ENCODE measurements at places on chromosomes 3 and 15. TPM values are rescaled to one million over a fixed set of nuclear protein-coding genes. Genes with fewer than 3 reads are reported as not detected.

DNA sequence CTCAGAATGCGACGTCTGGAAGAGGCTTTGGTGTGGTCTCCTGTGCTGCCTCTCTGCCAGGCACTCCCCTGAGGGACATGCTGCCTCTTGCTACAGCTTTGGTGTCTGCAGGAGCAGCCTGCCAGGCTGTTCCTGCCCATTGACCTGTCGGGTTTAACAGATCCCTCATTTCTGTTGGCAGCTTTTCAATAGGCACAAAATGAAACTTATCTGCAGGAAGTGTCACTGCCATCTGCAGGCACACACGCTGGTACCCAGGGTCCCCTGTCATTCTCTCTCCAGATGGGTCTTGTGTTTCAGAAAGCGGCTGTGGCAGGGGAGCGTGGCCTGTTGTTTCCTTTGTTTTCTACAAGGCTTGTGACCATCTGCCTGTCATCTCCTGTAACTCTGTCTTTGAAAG, 328.3 kb upstream of the CHRM5 start:
- no peak for DNase-seq

DNA sequence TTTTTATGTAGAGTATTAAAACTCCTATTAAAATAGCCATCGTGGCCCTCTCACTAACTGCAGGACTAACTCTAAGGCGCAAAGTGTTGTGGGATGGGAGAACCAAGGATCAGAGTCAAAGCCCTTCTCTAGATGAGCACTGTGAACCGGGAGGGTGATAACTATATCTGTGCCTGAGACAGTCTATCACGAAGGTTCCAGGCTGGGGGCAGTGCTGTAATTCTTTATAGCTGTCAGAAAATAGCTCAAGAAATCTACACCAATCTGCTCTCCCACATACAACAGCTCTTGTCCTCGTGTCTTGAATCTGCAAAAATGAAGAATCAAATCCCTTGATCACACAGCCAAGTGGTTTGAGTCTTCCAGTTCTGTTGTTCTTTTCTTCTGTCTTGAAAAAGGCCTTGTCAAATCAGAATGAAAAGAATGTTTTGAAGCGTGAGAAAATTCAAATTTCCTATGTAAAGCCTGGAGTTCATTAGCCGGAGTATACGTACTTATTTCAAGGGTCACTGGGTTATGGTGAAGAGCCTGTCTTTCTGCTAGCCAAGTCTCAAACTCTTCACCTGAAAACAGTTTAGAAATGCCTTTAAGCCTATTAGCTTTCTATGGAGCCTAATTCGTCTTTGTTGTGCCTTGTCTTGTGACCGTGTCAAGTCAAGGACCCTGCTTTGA, 185.3 kb upstream of the NECTIN3 start:
- DNase-seq: no peak

GRCh38 chr3:111392894-111393398, 149.1 kb upstream of the CD96 start:
- no peak for DNase-seq

DNA sequence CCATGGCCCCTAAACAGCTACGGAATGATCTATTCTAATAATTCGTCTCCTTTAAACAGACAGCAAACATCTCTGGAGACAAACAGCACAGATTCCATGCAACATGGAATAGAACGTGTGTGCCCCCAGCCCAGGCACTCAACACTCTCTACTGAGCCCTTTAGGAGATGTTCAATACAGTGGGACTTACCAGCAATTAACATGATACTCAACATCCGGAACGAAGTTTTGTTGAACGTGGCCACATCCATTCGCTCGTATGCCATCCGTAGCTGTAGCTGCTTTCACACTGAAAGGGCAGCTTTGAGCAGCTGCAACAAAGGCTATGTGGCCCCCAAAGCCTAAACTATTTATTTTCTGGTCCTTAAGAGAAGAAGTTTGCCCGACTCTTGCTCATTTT, 3.5 kb downstream of the ADAMTS17 start:
- DNase-seq: no peak

DNA sequence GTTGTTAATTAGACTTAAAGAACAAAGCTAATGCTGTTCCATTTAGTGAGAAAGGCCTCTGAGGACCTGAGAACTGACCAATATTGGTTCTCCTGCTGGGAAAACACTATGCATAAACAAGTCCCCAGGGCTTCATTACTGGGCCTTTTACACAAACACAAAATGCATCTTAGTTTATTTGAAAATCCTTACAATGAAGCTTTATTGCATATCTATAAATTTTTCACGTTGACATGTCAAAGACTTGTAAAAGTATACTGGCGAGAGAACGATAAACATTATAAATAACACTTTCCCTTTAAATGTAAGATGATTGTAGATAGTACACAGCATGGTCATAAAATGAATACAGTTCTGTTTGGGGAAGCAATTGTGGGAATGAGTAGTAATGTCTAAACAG, 151.7 kb downstream of the ROBO2 start:
- no peak for DNase-seq

GRCh38 chr3:139780593-139780992, 102.8 kb upstream of the NMNAT3 start:
- DNase-seq: no peak

DNA sequence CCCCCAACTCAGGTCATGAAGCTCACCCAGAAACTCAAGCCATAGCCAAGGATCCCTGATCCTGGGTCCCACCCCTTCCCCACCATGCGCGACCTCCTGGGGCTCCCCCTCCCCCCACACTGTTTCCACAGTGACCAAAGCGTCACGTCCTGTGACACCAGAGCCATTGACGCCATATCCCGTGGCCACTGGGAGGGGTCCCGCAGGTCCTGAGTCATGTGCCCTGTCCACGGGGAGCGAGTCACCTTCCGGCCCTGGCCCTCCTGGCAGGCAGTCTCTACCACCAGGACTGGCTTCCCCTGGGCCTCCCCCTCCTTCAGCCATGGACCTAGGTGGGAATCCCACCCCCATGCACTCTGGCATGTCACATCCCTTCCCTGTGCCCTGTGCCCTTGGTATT, 15.6 kb downstream of the SEMA3F start:
- peak; percentile 90 for DNase-seq

- DNase-seq: no peak
These were observed 20.5 kb downstream of the RBPMS2 start for GRCh38 chr15:64754663-64755426.

GRCh38 chr3:64796607-64797399, 109.0 kb upstream of the ADAMTS9 start:
- DNase-seq: no peak

DNA sequence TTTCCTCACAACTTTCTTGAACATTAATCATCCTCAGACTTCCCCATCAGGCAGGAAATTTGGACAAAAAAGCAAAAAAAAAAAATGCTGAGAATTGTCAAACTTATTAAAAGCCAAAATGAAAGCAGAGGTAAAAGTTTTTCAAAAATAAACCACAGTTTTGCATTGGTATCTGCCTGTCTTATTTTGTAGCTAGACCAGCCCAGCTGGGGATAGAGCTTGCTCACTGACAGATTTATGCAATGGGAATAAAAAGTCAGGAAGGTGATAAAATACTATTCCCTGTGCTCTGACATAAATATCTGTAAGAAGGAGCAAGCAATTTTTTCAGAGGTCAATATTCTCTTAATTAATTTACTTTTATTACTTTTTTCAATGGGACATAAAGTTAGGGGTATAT, 1006.7 kb upstream of the ALCAM start:
- DNase-seq: no peak

DNA sequence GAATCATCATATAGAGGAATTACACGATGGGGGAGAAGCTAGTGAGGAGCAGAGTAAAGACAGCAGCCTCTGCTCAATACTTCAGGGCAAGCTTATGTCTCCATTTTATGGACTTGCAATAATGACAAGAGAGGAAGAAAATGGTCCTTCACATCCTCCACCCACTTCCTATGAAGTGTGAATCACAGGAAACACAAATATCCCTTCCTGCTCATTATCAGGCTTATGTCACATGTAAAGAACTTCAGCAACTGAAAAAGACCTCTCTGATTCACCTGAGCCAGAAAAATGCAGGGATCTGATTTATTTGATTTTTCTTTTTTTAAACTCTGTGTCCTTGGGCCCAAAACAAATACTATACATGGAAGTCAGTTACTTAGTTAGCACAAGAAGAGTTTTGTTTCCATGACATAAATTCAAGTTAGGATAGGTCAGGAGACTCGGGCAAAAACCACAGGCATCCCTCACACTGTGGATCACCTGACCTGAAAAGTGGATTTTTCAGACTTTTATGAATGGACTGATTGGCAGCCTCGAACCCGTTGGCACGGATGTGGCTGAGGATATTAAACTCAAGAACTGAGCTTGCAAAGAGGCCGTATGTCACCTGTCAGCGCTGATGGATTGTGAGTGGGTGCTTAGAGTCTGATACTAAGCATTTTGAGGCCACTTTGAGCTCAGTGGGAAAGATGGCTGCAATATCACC, 620.8 kb upstream of the MDFIC2 start:
- DNase-seq: no peak

- DNase-seq: no peak
These were observed 2.3 kb downstream of the THOC7 start for GRCh38 chr3:63861306-63861705.

DNA sequence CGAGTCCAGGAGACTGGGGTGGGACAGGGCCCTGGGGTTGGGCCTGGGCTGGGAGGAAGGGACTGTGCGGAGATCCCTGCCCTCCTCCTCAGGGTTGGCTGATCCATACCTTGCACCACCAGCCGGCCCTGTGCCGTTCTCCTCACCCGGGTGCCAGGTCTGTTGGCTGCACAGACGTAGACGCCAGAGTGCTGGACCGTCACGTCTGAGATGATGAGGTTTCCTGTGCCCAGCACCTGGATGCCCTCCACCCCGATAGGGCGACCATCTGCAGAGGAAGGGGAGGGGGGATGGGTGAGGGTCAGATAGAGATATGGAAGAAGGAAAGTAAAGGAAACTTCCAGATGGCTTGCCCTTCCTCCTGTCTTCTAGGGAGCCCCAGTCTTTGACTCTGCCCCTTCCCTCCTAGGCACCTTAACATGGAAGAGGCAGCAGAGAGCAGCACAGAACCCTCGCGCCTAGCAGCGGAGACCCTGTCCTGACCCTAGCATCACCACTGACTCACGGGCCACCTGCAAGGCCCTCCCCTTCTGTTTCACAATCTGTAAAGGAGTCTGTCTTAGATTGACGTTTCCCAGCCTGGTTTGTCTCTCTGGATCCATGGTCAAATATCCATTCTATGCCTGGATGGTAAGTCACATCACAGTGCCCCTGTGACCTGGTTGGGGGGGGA, 28.8 kb downstream of the RNU5B-1 start:
- no peak for DNase-seq

DNA sequence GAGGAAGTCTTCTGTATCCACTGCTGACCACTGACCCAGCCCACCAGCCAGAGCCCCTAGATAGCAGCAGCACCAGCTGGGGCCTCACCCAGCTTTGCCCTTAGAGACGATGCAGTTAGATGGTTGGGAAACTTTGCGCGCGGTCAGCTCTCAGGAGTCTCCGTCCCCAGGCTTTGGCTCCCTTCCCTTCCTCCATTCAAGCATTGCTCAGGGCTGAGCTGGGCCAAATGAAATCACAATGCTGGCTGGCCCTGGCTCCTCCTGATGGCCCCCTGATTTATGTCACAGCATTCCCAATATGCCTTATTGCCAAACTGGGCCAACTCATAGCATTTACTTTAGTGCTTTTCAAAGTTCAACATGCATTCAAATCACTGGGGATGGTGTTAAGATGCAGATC, 34.6 kb upstream of the RHCG start:
- no peak for DNase-seq

- peak; percentile 87 for DNase-seq
These were observed 31.0 kb downstream of the IDH2 start for GRCh38 chr15:90071220-90071807.

DNA sequence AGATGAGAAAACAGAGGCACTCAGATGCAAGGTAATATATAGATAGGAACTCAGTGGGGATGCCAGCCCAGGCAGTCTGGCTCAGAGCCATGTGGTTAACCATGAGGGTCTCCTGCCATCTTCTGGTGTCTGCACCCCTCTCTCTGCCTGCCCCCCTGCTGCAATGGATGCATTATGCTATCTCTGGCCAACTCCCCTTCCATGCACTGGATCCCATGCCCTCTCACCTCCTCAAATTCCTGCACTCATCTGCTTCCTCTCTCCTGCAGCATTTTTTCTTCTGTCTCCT, 163.2 kb downstream of the STT3B start:
- no peak for DNase-seq

- DNase-seq: peak; percentile 50
These were observed 35.8 kb upstream of the SLC24A5 start for GRCh38 chr15:48084759-48085590.

- peak; percentile 94 for DNase-seq
These were observed 77.5 kb upstream of the FBN1 start for GRCh38 chr15:48722764-48723661.

GRCh38 chr15:60767134-60767824, 288.3 kb upstream of the ICE2 start:
- no peak for DNase-seq

DNA sequence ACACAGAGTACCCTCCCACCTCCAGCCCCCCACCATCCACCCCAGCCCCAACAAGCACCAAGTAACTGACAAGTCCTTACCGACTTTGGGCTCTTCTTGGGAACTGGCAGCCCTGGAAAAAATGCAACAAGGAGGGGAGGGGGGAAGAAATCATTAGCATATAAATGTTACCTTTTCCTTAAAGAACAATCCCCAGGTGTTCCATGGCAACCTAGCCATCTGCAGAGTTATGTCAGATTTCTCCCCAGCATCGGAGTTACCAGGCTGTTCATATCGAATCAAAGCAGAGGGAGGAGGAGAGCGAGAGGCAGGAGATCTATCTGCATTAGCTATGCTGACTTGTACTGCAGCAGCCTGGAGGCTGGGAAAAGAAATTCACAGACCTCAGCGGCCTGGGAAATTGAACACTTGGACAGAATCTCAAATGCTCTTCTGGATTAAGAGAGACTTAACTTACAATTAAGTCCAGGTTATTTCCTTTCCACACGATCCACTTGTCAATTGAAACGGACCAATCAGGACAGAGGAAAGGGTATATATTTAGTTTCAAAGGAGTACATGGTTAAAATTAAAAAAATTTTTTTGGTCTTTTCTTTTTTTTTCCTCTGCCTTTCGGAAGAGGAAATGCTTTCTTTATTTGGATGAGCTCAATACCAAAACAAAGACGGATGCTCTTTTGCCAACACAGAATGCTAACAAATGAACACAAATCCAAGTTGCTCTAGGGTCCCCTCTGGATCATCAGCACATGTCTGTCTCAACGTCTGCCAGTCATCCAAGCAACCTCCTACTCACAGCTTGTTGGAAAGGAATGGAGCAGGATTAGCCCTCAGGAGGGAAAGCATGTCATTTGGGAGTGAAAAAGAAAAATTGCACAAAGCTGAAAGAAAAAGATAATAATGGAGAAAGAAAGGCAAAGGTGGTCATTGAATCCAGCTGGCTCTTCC, 637.1 kb downstream of the MAGI1 start:
- no peak for DNase-seq

Gene ZBTB47
- 10.9 TPM for total RNA-seq

Gene AMIGO3
- total RNA-seq: not detected

Gene AADACL2
- total RNA-seq: not detected

Gene CPA3
- not detected for total RNA-seq

Gene DNAH12
- under 0.01 TPM for total RNA-seq

Gene TGM5
- total RNA-seq: not detected

Gene TUSC7
- not detected for total RNA-seq

Gene ADAMTSL3
- under 0.01 TPM for total RNA-seq

Gene CRYGS
- total RNA-seq: 0.36 TPM

Gene ST3GAL6
- total RNA-seq: 1.4 TPM

Gene RBP2
- not detected for total RNA-seq

Gene LSAMP
- total RNA-seq: 8.1 TPM

Data from IMR-90 (cell line).